Activated T-cell treated with anti-CD3 and anti-CD28 coated beads, Interleukin-2, amount 50 U/mL, for 72 hours (primary cell): ENCODE measurements at places on chromosomes 11 and 22. TPM values are rescaled to one million over a fixed set of nuclear protein-coding genes. Genes with fewer than 3 reads are reported as not detected.

GRCh38 chr11:64292460-64293254, 1.6 kb downstream of the KCNK4 start:
- no peak for DNase-seq

The POLD3 gene
- 57.7 TPM for total RNA-seq

The ZNF74 gene
- 11.7 TPM for total RNA-seq

- no peak for DNase-seq
Observed at GRCh38 chr11:1437500-1437899, 47.8 kb downstream of the BRSK2 start.

DNA sequence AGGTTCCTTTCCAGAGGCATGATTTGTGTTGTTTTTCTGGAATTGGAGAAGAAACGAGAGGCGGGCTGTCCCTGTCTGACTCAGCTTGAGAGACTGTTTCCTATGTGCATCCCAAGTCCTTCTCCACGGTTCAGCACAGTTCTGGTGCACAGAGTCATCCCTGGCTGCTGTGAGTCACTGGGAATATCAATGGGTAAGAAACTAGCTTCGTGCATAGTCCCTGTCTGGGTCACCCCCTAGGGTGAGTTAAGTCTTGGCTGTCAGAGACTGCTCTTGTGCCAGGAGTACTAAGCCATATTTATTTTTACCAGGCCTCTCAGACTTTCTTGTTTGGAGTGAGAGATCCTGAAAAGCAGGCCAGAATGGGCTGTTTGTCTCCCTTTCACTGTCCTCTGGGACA, 2.4 kb upstream of the LRP4 start:
- no peak for DNase-seq
